GOT3 (cell line): ENCODE measurements at places on chromosomes 1 and 21.
A peak's percentile ranks its signal among the peaks of the same experiment; 100 is the strongest.

DNA sequence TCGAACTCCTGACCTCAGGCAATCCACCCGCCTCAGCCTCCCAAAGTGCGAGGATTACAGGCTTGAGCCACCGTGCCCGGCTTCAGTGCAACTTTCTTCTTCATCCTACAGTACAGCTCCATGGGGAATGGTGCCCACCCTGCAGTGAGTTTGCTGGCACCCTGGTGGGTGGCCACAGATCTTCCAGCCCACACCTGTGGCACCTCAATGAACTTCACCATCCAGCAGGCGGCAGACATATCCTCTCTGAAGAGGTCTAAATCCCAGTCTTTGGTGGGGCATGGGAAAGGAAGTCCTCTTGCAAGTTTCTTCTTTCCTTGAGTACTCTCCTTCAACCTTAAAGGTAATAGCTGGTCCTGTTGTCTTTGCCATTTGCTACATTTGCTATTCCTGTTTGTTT lies 18.1 kb upstream of the ZBTB8A start:
- no peak for DNase-seq

DNA sequence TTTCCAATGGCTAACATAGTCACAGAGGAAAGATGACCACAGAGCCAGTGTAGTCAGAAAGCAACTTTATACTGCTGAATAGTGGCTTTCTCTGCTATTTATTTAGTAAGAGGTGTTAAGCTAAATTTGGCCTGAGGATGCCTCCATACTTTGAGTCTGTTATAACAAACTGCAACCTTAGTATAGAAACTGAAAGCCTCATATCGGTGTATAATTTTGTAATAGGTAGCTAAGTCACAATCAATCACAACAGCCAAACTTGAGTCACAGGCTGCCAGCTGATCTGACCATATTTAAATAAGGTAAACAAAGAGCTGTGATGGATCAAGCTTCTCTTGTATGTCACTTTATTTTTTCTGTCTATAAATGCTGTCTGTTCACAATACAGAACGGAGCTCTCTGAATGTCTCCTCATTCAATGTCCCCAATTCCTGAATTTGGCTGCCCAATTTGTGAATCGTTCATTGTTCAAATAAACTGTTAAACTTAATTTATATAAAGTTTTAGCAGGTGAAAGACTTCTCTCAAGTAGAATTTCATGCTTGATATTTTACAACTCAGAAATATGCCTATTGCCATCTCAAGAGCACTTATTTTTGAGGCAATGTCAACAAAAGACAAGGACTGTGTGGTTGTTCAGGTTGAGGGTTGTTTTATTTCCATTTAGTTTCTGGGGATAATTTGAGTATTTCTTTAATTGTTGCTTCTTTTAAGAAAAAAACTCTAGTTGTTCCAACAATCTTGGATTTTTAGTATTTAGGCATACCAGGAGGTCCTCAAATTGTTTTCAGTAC lies 339.7 kb upstream of the B3GALT2 start:
- DNase-seq, result no peak

- DNase-seq, result no peak
Observed at GRCh38 chr21:45856442-45856841, 125.1 kb upstream of the COL6A1 start.

- DNase-seq, result no peak
Observed at GRCh38 chr1:236063919-236064673, 794 bp downstream of the NID1 start.

- DNase-seq, result peak; percentile 57
Observed at GRCh38 chr1:156892190-156893047, 1.1 kb upstream of the PEAR1 start.

GRCh38 chr1:247445526-247446356 lies 12.2 kb downstream of the OR2B11 start:
- no peak for DNase-seq

GRCh38 chr1:228430243-228430642 lies 13.6 kb upstream of the TRIM17 start:
- no peak for DNase-seq

DNA sequence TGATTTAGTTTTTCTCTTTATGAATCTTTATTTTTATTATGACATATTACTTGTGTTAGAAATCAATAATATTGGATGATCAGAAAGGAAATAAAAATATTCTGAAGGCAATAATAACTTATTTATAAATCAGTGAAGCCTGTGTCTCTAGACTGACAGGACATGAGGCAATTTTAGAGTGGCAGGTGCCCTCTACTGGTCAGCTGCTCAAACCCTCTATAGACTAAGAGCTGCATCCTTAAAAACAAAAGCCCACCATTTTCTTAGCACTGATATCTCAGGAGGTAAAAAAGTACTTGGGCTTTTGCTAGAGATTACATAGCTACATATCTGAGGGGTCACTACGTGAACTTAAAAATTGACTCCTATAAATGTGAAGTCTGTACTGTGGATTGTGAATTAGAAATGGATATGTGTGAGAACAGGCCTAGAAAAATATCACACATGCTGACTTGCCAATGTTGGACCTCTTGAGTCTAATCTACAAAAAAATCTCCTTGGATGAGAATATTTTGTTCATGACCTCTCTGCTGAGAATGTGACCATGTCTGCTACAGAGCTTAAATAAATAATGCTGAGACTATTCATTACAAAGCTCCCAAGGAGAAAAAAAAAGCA lies 597.9 kb upstream of the ADAMTS5 start:
- no peak for DNase-seq

GRCh38 chr21:44875316-44875700 lies 1.8 kb upstream of the PTTG1IP start:
- no peak for DNase-seq

DNA sequence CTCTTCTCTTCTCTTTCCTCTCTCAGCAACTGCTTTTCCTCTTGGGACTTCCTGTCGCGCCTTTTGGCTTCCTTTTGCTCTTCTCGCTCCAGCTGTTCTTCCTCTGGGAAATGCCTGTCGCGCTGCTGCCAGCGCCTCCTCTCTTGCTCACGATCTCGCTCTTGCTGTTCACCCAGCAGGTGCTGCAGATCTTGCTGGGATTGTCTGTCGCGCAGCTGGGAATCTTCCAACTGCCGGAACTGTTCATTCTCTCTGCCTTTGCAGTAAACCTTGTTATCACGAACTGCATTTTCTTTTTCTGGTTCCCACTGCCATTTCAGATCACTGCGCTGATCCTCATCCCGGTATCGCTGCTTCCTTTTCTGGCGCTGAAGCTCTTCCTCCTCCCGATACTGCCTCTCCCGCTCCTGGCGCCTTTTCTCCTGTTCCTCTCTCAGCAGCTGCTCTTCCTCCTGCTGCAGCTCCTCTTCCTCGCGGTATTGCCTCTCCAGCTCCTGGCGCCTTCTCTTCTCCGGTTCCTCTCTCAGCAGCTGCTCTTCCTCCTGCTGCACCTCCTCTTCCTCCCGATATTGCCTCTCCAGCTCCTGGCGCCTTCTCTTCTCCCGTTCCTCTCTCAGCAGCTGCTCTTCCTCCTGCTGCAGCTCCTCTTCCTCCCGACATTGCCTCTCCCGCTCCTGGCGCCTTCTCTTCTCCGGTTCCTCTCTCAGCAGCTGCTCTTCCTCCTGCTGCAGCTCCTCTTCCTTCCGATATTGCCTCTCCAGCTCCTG lies 5.8 kb downstream of the TCHH start:
- no peak for DNase-seq

DNA sequence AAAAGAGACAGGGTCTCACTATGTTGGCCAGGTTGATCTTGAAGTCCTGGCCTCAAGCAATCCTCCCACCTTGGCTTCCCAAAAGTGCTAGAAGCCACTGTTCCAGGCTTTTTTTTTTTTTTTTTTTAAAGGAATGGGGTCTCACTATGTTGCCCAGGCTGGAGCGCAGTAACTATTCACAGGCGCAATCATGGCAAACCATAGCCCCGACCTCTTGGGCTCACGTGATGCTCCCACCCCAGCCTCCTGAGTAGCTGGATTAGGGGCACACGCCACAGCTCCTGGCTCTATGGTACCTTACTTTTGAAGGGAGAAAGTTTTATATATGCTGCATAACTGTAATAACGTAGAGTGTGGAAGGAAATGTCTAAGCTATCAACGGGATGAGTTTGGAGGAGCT lies 5.7 kb upstream of the ATP13A2 start:
- no peak for DNase-seq

DNA sequence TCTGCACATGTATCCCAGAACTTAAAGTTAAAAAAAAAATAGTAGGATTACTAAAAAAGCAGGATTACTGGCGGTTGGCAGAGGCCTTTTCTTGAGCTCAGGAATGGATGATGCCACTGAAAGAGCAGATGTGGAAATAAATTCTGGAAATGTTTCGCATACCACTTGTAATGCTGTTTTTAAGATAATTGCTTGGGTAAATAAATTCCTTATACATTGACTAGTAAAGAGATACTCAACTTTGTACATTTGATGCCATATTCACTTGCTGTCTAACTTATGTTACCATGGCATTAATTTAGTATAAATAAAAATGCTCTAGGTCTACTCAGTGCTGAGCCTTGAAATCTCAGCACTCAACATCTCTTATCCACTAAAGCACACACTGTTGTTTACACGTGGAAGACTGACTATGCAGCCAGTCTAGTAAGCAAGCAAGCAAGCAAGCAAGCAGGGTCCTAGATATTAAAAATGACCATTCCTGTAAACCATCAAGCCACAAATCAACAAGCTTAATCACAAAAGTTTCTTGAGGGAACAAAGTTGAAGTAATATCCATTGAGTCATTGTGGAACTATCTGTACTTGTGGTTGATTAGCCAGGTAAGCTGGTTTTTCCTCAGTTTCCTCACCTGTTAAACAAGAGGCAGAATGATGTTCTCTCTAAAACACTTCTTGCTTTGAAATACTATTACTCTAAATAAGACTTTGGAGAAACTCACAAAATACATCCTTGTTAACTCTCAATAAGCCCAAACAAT lies 1.7 kb upstream of the RASAL2 start:
- DNase-seq, result no peak
